SK-N-DZ (cell line): ENCODE measurements at places on chromosomes 6 and 20.

DNA sequence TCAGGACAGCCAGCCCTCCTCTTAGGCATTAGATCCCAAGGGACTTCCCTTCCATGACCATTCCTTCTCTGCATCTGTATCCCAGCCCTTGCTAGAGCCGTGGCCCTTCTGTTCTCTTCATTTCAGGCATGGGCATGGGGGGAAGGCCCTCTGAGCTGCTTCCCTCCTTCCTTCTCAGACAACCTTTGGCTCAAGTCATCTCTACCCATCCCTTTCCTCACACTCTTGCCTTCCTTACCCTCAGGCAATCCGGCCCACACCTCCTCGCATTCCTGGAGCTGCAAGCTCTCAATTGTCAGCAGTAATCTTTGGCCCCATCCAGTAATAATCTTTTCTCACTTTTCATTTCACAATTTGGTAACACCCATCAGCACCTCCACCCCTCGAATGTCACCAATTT is 426.9 kb upstream of the JARID2 start:
- DNase-seq: no peak

DNA sequence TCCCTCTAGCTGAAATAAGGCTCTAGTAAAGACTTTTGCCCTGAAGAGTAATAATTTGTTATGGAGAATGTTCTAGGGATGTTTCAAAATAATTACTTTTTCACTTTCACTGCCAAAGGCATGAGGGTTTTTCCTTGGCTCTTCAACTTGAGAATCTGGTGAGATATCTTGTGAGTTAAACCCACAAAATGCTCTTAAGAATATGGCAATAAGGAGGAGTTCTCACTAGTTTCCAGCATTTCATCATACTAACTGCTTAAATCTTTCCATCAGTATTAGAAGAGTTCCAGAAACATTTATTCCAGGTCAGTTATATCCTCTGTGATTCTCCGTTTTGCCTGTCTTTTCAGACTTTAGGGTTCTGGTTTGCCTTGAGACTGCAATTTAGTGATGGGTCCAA is 785.6 kb upstream of the GJE1 start:
- DNase-seq: no peak

DNA sequence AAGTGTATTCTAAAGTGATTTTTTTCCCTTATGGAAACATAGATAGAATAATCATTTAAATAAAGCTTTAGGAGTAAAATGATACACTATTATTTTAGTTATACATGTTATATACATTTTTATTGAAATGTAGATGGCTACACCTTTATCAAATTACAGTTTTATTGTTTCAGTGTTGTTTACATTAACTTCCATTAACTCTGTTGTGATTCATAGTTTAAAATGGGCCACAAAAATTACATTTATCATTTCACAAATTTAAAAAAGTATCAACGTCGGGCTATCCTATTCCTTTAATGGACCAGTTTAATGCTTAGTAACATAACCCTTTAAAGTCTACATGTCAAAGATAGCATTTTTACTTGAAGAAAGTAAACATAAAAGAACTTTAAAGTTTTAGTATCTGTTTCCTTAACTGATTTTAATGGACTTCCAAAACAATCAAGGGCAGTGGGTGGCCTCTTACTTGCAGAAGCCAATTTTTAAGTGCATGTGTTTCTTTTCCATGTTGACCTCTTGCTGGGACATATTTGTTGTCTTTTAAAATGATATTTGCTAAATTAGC is 47.8 kb upstream of the FLRT3 start:
- DNase-seq: no peak

GRCh38 chr6:148423133-148423532 is 80.5 kb downstream of the SASH1 start:
- DNase-seq: no peak

- peak; percentile 90 for DNase-seq
Observed at GRCh38 chr20:63499338-63499969, 571 bp upstream of the EEF1A2 start.

GRCh38 chr20:63740627-63741353 is 1.2 kb downstream of the SLC2A4RG start:
- peak; percentile 86 for DNase-seq

- DNase-seq: no peak
Observed at GRCh38 chr6:164086076-164086887, 671.8 kb downstream of the QKI start.

- DNase-seq: no peak
Observed at GRCh38 chr6:1297746-1298145, 14.2 kb upstream of the FOXQ1 start.

DNA sequence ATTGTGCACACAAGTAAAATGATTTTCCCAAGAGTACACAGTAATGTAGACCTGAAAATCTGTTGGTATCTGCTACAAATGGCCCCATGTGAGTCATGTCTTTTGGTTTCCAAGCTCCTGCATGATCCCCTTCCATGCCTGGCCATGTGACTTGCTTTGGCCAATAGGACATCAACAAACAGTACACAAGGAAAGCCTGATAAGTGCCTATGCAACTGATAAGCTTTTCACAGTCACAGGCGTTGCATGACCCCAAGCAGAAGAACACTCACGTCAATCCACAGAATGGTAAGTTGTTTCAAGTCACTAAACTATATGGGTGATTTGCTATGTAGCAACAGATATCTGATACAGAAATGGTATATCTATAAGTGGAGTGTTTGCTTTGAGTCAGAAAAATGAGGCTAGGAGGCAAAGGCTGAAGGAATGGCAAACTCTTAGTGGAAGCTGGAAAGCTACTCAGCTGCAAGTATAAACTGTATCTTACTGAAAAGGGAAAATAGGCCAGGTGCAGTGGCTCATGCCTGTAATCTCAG is 160.1 kb upstream of the BEND3 start:
- DNase-seq: no peak

GRCh38 chr20:44393608-44394451 is 38.3 kb downstream of the HNF4A start:
- DNase-seq: no peak

GRCh38 chr6:26215585-26216358 is 128.5 kb downstream of the HFE start:
- peak; percentile 71 for DNase-seq

- no peak for DNase-seq
Observed at GRCh38 chr6:141618180-141618581, 514.5 kb upstream of the GJE1 start.

DNA sequence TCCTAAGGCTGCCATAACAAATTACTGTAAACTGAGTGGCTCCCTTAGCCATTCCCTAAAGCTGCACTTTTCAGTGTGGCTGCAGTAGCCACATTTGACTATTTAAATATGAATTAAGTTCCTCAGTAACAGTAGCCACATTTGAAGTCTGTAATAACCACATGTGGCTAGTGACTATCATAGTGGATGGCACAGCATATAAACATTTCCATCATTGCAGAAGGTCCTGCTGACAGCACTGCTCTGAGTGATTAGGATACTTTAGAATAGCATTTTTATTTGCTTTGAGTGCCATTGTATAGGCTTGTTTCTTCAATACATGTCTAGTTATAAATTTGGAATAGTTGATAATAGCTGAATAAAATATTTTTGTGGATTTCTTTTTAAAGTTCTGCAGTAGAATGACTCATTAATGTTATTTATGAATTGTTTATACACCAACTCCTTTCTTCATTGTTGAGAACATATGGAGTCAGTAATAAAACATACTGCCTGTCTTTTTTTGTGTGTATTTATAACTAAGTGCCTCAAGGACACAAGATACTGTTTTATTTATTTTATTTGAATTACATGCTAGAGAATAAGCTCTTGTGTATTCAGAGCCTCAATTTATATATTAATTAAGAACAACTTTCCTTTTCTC is 217.2 kb downstream of the CDKAL1 start:
- DNase-seq: no peak
